Upper lobe of left lung (tissue), 6 donors: ENCODE measurements at places on chromosomes 6 and 20.

- DNase-seq = no peak
These were observed 785.6 kb downstream of the QKI start for GRCh38 chr6:164200071-164200470.

GRCh38 chr6:53979468-53980067 lies 131.7 kb upstream of the MLIP start:
- no peak for DNase-seq

DNA sequence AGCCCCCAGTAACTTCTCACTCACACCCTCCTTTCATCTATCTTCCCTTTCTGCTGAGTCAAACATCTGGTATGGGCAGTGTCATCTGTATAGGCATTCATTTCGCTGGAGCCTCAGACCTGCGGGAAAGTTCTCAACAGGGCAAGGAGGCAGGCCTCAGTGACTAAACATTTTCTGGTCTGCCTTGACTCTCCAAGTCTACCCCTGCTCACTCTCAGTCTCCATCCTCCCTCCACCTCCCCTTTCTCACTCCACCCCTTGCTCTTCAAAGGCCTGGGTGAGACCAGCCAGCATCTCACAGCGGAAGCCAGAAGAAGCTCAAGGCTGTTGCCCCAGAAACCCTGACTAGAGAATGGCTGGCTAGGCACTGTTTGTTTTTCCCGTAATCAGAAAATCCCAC lies 105.0 kb upstream of the BEND6 start:
- no peak for DNase-seq

DNA sequence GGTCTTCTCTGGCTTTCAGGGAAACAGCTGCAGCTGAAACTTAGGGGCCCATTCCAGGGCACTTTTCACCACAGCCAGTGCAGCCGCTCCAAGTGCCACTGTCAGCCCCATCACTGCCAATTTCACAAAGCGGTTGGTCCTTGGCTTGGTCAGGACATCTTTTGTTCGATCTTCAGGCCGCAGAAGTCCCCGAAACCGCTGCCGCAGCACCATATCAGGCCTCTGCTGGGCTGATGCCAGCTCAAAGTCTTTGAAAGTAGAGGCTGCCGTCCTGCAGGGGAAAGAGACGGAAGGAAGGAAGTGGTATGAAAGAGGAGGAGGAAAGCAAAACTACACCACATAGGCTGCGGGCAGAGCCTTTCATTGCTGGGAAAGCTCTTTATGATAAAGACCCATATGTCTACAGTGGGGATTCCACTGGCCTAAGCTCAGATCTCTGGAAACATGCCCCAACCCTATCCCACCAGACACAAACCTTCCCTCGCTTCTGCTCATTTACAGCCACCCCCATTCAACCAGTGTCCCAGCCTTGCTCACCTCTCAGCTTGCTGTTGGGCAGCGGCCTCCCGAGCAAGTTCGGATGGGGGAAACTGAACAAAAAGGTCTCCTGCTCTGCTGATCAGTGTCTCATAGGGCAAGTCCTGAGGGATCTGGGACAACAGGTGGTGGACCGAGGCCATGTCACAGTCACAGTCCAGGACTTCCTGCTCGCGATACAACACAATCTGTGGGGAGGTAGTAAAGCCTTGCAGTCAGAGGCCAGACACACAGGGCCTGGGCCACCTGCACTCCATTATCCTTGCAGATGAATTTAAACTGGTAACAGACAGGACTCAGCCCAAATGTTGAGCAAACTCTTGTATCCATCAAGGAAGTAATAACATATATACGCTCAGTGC lies 23.5 kb downstream of the TBC1D20 start:
- DNase-seq = no peak

GRCh38 chr6:157997893-157998608 lies 16.4 kb downstream of the SYNJ2 start:
- no peak for DNase-seq

- no peak for DNase-seq
These were observed 198.8 kb upstream of the PREP start for GRCh38 chr6:105601541-105602236.

GRCh38 chr20:23143098-23143497 lies 57.0 kb upstream of the CD93 start:
- no peak for DNase-seq

DNA sequence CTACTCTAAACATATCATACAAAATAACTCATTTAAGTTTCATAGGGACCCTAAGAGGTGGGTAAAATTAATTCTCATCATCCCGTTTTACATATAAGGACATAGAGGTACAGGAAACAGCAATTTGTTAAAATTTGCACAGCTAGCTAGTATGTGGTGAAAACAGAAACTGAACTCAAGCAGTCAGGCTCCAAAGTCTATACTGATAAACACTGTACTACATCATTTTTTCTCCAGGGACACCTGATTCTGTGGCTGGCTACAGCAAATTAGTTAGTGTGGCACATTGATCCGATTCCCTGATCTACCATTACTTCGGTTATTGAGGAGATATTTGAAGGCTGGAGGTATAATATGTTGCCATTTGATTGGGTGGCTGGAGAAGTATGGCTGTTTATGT lies 36.2 kb upstream of the E2F3 start:
- DNase-seq = no peak

GRCh38 chr20:51587145-51587544 lies 44.6 kb upstream of the NFATC2 start:
- no peak for DNase-seq

GRCh38 chr6:108563292-108563691 lies 2.6 kb downstream of the FOXO3 start:
- DNase-seq = no peak

DNA sequence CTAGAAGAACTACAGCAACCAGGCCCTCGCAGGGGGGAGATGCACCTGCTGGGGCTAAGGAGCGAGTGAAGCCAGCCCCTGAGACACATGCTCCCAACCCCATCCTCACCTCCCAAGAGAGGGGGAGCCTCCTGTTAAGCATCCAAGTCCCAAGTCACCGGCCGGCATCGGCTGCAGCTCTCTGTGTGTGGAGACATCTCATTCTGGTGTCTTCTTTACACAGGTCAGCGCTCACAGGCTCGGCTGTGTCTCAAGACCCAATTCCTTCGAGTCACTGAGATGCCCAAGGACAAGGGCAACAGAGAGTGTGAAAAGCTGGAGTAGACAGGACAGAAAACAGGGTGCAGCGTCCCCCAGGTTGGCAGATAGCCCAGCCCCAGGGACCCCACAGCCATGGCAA lies 21.1 kb upstream of the MRGBP start:
- no peak for DNase-seq

DNA sequence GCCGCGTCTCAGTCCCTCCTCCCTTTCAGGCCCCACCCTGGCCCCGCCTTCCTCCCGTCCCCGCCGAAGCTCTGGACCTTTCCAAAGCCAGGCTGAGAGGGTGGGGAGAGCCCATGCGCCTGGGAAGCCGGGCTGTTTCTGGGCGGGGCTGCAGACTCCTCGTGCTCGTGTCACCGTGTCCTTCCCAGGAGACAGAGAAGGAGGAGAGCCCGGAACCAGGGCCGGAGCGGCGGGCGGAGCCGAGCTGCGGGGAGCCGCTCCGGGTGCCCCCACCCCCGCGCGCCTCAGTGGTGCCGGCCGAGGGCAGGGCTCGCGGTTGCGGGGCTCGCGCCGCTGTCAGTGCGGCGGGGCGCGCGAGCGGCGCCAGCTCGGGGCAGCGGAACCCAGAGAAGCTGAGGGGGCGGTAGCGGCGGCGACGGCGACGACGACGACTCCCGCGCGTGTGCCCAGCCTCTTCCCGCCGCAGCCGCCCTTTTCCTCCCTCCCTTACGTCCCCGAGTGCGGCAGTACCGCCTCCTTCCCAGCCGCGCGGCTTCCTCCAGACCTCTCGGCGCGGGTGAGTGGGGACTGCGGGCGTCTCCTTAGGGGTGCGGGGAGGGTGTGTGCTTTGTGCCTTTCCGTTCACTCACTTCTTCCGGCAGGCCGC lies at the start of gene RALY:
Gene RALY, plus strand, starts transcription at position 336 of the 646 bp plus-strand sequence. CDS start 78,164 bp downstream, outside the sequence.
- DNase-seq = peak; percentile 97

GRCh38 chr20:60050193-60050947 lies 92.1 kb downstream of the CDH26 start:
- DNase-seq = peak; percentile 55

DNA sequence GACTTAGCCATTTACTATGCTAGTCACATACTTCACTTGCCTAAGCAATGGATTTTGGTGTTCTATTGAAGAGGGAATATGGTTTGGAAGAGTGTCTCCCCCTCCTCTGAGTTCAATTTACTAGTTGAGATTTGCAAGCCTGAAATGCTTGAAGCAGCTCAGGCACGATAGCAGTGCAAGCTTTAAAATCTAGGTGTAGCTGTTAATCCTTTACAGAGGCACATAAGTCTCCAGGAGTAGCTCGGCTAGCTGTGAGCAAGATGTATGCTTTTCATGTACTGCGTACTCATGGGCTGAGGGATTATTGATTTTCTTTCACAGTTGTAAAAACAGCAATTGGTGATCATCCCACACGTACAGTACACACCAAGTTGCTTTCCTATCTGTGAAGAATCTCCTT lies 726 bp downstream of the FLRT3 start:
- DNase-seq = no peak

GRCh38 chr6:113289166-113289565 lies 568.0 kb upstream of the MARCKS start:
- DNase-seq = no peak

DNA sequence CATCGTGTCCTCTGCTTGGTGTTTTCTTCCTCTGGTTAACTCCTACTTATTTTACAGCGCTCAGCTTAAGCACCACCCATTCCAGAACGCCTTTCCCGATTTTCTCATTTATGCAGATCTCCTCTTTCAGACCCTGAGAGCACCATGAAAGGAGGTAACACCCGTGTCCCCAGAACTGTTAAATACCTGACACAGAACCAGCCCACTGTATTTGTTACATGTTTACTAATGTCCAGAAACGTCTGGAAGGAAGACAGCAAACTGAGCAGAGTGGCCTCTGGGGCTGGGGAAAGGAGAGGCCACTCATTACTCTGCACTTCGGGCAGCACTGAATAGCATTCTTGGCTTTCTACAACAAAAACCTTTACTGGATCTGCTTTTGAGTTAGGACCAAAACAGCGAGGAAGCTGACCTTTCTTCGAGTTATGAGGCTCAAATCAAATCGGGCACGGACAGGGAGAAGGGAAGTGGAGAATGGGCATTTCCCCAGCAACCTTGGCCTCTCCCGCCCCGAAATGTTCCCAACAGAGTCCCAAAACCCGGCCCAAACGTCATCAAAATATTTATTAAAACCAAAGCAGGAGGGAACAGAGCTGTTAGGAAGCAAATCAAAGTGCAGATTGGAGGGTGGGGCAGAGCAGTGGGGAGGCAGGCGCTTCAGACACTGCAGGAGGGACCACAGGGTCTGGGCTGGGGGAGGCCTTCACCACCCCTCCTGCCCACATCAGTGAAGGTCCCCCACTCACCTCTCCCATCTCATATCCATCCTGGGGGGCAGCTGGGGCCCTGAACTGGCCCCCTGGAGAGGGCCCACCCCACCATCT lies 1.1 kb upstream of the NECAB3 start:
- no peak for DNase-seq

GRCh38 chr6:167965592-167966539 lies 31.6 kb upstream of the KIF25 start:
- DNase-seq = peak; percentile 82

DNA sequence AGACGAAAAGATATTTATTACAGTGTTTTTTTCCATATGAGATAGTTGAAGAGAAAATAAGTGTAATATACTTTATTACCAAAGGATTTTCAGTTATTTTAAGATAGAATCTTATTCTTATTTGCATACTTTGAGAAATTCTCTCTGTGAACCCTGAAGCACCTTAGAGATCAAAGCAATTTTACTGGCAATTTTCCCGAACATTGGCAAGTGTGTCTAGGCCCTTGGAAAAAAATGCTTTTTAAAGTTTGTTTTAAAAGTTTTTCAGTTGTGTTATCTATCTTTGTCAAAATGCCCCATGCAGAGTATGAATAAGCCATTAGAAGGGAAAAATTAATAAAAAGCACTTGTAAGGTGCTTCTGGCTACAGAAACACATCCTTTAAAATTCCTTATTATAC lies 276.8 kb upstream of the HSF2 start:
- no peak for DNase-seq

- no peak for DNase-seq
These were observed 205.5 kb downstream of the TFAP2B start for GRCh38 chr6:51024126-51024525.

GRCh38 chr6:62980093-62980492 lies 231.2 kb upstream of the FKBP1C start:
- no peak for DNase-seq

- DNase-seq = no peak
These were observed 269.9 kb upstream of the AGPAT4 start for GRCh38 chr6:161543684-161544309.

DNA sequence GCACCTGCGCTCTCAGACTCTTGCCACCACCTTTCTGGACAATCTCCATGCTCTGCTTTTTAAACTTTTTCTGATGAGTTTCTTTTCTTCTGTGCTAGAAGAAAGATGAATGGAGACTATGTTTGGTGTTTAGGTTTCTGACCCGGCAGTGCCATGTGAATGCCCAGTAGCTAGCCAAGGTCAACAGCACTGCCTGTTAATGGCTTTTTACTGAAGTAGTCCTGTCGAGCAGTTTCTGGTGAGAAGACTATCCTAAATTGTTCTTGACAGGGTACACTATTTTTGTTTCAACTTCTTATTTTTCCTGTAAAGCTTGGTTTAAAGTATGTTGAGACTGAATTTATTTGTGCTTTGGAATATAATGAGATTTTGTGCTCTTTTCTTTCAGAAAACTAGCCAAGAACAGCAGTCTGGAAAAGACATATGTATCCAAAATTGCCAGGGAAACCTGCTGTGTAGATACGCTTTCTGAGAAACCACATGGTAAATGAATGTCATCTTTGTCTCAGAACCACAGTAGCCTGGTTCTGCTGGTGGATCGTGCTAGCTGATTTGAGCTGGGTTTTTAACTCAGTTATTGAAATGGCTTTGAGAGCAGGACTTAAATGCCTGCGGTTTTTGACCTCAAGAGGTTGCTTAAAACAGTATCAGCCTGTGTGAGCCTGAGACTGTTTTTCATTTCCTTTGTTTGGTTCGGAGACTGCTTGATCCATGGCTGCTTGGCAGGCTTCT lies 48.1 kb downstream of the KCNS1 start:
- no peak for DNase-seq

DNA sequence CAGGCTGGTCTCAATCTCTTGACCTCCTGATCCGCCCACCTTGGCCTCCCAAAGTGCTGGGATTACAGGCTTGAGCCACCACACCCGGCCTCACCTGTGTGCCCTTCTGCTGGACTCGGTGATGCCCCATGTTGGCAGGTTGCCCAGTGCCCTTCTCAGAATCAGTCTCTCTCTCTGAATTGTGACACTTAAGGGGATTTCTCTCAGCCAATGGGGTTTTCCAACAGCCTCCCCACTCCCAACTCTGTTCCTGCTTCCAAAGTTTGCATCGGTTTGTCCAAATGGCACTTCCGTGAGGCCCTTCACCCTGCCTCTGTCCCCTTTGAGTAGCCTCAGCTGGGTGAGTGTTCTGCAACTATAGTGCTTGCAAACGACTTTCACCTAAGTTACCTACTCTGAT lies 3.1 kb upstream of the MRPS10 start:
- DNase-seq = no peak

GRCh38 chr6:10791673-10792072 lies 44.1 kb downstream of the TMEM14B start:
- DNase-seq = no peak

GRCh38 chr20:18623156-18623910 lies 35.5 kb downstream of the DTD1 start:
- no peak for DNase-seq
